ENCODE measurements at places on chromosomes 1 and 21. TPM values are rescaled to one million over a fixed set of nuclear protein-coding genes. Genes with fewer than 3 reads are reported as not detected.

CRNN gene
- not detected for total RNA-seq

RHOU gene
- total RNA-seq, result 0.46 TPM

ITLN1 gene
- total RNA-seq, result not detected

SPATA6 gene
- 3.0 TPM for total RNA-seq

TFAP2E gene
- total RNA-seq, result 0.31 TPM

C1orf216 gene
- 8.6 TPM for total RNA-seq

Measured in foreskin keratinocyte (primary cell).